Muscle of arm (tissue), 14 donors: ENCODE measurements at places on chromosomes 6 and 20. TPM values are rescaled to one million over a fixed set of nuclear protein-coding genes. Genes with fewer than 3 reads are reported as not detected.
A peak's percentile ranks its signal among the peaks of the same experiment; 100 is the strongest.

Gene TRIM40
- 0.13 TPM for polyA plus RNA-seq

Gene SLC4A11
- polyA plus RNA-seq: 0.63 TPM

Gene GRM1
- 0.21 TPM for polyA plus RNA-seq

Gene VGLL2
- 85.4 TPM for polyA plus RNA-seq

Gene PPP1R16B
- polyA plus RNA-seq: 5.5 TPM

Gene OLIG3
- polyA plus RNA-seq: not detected

Gene SOX18
- polyA plus RNA-seq: 6.3 TPM

Gene COX4I2
- polyA plus RNA-seq: 7.0 TPM

Gene HLA-DPA1
- 13.9 TPM for polyA plus RNA-seq

Gene POM121L2
- not detected for polyA plus RNA-seq

Gene CLPSL1
- polyA plus RNA-seq: not detected

Gene PPIL6
- 10.8 TPM for polyA plus RNA-seq

Gene ELOVL4
- 2.1 TPM for polyA plus RNA-seq

Gene HLA-F
- polyA plus RNA-seq: 7.2 TPM

Gene RSPO3
- 20.2 TPM for polyA plus RNA-seq

Gene ARFGEF3
- 0.58 TPM for polyA plus RNA-seq

Gene HRH3
- polyA plus RNA-seq: 2.4 TPM

Gene SLC44A4
- polyA plus RNA-seq: 25.0 TPM

- no peak for DNase-seq
Observed at GRCh38 chr20:23118144-23118543, 32.0 kb upstream of the CD93 start.

DNA sequence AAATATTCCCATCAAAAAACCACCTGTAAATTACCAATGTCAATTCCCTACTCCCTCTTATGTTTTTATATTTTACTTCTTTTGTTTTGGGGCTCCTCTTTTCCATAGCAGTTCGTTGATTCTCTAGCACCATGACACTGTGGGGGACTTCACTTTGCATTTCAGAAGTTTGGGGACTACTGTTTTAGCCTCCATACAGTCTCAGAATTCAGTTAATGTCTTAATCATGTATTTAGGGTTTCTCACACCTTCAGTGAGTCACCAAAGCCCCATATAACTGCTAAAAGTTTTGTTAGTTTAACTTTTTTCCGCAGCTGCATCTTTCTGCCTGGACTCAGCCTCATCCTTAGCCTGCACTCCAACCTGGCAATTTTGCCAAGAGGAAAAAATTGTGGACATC, 20.7 kb upstream of the AIG1 start:
- DNase-seq: no peak

- no peak for DNase-seq
Observed at GRCh38 chr20:25706793-25707192, 10.1 kb upstream of the ZNF337 start.

DNA sequence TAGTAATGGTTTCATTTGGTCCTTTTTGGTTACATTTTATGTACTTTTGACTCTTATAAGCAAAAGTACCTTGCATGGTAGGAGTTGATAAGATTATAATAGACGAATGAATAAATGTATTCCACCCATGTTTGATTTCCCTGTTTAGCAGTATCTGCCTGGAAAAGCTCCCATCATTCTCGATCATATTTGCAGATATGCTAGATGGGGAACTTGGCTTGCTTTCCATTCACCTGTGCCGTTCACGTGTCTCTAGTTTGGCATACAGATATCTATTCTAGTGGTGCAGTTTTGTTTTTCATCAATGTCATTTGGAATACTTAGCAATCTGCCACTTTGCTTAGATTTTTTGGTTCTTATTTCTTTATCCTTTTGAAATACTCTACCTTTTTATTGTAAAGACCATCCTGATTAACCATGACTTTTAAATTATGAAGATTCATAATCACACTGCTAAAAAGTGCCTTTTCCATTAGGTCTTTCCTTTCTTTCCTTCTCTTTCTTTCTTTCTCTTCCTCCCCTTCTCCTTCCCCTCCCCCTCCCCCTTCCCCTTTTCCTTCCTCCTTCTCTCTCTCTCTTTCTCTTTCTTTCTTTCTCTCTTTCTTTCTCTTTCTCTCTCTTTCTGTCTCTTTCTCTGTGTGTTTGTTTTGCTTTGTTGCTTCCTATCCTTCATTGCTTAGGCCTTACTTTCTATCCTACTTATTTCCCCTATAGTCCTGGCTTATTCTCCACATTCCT, 40.4 kb downstream of the ANKS1A start:
- DNase-seq: no peak

DNA sequence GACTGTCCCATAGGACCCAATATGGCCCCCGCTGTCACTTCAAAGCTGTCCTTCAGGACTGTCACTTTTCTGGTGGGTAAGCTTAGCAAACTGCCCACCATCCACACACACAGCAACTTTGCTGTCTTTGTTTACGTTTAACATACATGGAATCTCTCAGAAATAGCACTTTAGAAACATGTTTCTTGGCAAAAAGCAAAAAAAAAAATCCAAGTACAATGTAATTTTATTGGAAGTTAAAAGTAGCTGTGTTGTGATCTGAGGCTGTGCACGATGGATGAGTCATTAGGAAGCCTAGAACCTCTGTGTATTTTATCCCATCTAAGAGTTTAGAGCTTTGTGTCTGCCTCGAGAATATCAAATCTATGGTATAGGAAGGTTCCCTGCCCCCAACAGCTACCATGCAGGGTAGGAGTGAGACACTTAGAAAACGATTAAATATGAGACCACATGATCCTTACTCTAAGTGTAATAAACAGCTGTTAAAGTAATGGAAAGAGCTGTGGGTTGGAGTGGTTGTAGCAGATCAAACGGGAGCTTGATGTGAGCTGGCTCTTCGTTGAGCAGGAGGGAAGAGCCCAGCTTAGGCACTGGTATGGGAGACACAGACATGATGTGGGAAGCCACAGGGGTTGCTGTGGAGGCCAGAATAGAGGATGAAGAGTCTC, 119.5 kb downstream of the PLEKHG1 start:
- DNase-seq: no peak

DNA sequence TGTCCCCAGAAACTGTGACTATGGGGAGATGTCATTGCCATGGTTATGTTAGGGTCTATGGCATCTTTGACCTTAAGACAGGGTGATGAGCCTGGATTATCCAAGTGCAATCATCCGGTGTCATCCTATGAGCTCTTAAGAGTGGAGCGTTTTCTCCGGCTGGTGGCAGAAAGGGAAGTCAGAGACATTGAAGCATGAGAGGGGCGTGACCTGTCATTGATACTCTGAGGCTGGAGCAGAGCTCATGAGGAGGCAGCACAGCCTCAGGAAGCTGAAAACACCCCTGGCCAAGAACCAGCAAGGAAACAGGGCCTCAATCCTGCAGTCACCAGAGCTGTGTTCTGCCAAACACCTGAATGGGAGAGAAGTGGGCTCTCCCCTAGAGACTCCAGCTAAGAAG, 59.6 kb downstream of the ANKRD60 start:
- DNase-seq: no peak

GRCh38 chr6:21382821-21383449, 210.6 kb upstream of the SOX4 start:
- no peak for DNase-seq

DNA sequence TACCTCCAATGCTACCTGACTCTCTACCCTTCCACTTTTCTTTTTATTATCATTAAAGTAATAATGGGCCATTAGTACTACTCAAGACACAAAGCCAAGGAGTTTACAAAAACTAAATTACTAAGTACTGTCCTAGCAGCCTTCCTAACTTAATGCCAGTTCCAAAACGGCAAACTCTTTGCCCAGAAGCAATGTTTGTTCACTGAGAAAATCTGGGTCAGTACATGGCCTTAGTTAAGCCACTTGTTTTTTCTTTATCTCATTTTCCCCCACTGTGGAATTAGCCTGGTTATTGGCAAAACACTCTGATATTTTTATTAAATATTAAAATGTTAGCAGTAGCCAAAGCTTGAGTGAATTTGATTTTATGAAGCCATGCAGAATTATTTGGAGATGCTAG, 242.4 kb downstream of the KCNQ5 start:
- DNase-seq: no peak

DNA sequence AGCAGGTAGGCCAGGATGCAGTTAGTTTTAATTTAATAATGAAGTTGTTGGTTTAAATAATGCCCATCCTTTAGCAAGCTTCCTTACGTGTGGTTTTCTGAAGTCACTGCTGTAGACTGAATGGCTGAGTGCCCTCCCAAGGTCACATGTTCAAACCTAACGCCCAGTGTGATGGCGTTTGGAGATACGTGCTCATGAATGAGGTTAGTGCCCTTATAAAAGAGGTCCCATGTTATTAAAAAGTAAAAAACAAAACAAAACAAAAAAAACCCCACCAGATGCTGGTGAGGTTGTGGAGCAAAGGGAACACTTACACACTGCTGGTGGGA, 16.3 kb downstream of the LRP11 start:
- DNase-seq: no peak

GRCh38 chr6:32815996-32816395, 806 bp downstream of the HLA-DOB start:
- no peak for DNase-seq

DNA sequence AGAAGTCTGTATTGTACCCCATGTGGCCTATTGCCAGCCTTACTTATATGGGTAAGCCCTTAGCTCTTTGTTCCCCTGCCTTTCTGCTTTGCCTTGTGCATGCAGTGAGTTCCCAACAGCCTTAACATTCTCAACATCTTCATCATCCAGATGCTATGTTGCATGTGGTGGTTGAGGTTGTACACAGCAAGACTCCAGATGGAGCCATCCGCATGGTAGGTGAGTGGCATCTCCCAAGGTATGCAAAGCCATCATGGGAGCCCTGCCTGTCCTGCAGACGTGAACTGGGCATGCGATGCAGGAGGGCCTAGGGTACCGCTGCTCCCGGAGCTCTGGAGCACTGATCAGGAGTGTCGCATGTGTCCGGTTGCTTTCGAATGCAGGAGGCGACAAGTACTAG, 16.1 kb downstream of the CEP43 start:
- DNase-seq: no peak

DNA sequence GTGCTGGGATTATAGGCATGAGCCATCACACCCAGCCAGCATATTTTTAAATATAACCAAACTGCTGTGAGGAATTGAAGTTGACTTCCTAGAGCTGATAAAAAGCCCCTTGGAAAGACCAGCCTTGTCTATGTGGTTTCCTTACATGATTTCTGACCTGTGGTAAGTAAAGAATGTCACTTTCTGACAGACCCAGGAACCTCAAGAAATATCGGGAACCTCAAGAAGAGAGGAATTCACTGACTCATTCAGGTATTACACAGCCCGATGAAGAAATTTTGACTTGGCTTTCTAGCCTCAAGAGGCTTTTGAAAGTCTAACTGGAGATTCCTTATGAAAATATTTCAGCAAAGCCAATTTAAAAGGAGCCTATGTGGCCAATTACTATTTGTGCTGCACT, 71.8 kb downstream of the FOXF2 start:
- no peak for DNase-seq

GRCh38 chr20:41574802-41575389, 43.3 kb downstream of the CHD6 start:
- no peak for DNase-seq

DNA sequence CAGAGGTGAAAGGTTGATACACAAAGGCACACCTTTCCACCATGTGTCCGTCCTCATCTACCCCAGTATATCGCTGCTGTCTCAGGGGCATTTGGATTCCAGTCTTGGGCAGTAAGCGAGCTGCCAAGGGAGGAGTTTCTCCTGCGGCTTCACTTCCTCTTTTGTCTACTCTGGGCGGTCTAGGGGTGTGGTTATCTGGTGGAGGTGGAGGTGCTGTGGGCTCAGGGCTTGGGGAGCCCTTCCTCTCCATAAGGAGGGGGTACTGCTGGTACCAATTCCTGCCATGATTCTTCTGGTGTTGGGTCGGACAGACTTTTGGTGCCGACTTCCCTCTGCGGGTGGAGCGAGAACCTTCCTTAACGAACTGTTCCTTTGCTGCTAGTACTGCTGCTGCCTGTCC, 31.9 kb upstream of the FABP7 start:
- DNase-seq: no peak

DNA sequence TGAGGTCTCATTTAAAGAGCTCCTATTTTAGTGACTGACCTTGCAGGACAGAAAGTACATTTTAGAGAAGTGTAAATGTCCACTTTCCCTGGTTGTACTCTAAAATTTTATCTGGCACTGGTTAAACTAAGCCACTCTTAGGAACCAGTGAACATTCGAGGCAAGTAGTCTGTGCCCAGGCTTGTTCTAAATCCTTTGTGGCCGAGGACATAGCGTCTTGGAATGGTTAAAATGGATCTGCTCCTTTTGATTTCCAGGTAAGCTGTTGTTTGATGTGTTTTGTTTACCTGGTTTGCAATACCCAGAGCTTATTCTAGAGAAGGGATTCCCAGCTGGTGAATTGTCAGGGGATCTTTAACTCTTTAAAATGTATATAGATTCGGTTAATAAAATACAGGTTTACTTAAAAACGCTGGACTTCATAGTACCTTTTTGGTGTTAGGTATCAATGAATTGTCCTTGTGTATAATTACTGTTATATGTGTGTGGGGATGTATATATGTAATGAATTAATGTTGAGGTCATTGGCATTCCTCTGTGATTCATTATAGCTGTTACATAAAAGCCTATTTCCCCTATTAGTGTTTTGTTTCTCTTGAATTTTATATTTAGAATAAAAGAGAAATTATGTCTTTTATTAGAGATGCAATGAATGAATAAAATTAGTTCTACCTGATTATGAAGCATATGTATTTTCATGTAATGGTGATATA, 15.8 kb downstream of the SNX9 start:
- DNase-seq: no peak

DNA sequence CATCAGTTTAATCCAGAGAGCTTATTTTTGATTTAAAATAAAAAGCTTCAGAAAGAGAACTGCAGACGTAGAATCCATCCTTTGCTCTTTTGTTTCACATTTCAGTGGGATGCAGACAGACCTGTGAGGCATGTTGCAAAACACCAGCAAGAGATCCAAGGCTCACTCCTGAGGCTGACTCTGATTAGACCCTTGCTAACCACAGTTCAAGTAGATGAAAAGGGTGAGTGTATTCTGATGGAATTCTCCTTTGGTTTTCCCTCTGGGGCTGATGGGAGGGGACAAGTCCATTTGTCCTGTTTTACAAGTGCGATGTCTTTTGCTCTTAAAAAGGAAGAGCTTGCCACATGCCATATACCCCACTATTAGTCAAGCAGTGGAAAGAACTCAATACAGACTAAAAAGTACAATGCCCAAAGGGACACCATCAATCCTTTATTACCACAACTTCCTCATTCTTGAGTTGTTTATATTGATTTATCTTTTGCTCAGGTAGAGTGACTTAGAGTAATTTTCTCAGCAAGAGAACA, 772.7 kb downstream of the MAFB start:
- no peak for DNase-seq

DNA sequence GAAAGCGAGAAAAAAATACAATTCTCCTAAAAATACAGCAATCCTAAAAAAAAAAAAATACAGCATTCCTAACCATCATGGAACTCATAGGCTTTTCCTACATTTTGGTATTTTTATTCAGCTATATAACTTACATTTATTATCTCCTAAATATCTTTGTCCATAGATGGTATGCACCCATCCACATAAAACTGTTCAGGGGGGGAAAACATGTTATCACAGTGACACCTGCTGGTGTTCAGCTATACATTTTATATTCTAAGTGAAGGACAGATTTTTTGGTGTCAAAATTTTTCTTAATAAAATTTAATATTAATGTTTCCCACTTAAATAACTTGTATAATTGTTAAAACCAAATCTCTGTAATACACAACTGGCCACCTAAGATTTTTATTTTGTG, 58.0 kb downstream of the BLOC1S5 start:
- DNase-seq: peak; percentile 32

- no peak for DNase-seq
Observed at GRCh38 chr6:101281266-101281665, 112.2 kb upstream of the GRIK2 start.
